ENCODE measurements at places on chromosomes 6 and 20.

DNA sequence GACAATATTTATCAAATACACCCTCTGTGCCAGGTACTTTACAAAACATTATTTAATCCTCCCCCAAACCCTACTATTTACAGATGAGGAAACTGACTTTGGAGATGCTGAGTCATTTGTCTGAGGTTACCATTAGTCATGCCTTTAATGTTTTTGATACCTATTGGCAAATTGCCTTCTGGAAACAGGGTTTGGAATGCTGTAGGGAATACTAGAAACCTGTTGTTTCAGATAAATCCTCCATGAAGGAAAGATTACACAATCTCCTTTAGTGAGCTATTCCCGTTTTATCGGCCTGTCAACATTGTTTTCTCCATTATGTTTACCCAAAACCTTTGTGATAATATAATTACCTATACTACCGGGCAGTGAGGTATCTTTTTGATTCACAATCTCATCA lies 93.6 kb upstream of the ADGRF1 start:
- H3K36me3 ChIP-seq = no peaks in the 10 kb centered on the region
- no peak for DNase-seq

DNA sequence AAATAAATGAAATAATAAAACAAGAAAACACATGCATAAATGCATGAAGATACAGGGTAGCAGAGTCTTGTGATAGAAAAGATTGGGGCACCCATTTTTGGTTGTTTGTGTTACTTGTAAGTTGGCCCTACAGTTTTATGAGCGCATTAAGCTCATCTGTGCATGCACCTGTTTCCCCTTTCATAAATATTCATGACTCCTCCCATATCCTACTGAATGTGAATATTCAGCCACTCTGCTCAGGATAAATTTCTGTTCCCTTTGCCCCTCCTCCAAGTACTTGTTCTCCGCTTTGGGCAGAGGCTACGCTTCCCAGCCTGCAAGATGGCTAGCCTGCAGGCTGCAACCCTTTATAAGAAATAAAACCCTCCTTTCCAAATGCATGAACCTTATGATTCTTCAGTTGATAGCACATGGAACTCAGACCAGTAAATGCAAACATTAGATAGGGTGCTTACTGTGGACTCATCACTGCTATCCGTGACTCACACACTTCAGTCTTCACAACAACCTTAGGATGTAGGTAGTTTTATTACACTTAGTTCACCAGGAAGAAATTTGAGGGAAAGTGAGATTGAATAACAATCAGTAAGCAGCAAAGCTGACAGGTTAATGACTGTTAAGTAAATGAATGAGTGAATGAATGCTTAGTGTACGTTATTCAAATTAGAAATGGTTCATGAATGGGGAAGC lies 15.0 kb downstream of the ALDH8A1 start:
- no peak overlapping the region for H3K27ac ChIP-seq
- no peak overlapping the region for H3K4me3 ChIP-seq
- DNase-seq = no peak
- no peaks in the 10 kb centered on the region for H3K36me3 ChIP-seq
- no peaks in the 10 kb centered on the region for H3K27me3 ChIP-seq

- H3K4me1 ChIP-seq = no peaks in the 10 kb centered on the region
- H3K36me3 ChIP-seq = no peaks in the 10 kb centered on the region
- no peak overlapping the region for H3K4me3 ChIP-seq
Observed at GRCh38 chr20:15565786-15566185, 1007.5 kb downstream of the KIF16B start.

DNA sequence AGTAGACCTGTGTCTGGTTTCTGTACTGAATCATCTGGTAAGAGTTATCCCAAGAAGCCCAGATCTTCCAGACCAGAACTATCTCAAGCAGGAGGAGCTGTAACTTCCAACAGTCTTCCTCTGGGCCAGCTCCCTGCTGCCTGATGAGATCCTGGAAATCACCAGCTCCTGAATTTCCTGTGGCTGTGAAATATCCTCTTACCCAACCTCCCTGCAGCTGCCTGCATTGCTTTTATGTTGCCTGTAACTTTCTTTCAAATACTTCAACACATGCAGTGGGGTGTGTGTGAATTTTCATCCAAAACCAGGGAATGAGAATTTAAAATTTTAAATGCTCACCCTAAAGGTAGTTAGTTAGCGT lies 160.5 kb upstream of the LAMP5 start:
- H3K36me3 ChIP-seq = no peaks in the 10 kb centered on the region
- no peak for DNase-seq
- no peaks in the 10 kb centered on the region for H3K27me3 ChIP-seq
- no peak overlapping the region for H3K4me3 ChIP-seq
- no peaks in the 10 kb centered on the region for H3K4me1 ChIP-seq

GRCh38 chr20:8156235-8157079 lies 24.4 kb downstream of the PLCB1 start:
- peaks cover 25% of the 10 kb centered on the region for H3K4me1 ChIP-seq
- DNase-seq = no peak
- H3K27ac ChIP-seq = no peak overlapping the region
- no peaks in the 10 kb centered on the region for H3K27me3 ChIP-seq
- H3K4me3 ChIP-seq = no peak overlapping the region
- H3K36me3 ChIP-seq = no peaks in the 10 kb centered on the region

GRCh38 chr6:1893470-1894130 lies 283.9 kb downstream of the FOXC1 start:
- no peaks in the 10 kb centered on the region for H3K36me3 ChIP-seq
- no peak for DNase-seq
- no peaks in the 10 kb centered on the region for H3K4me1 ChIP-seq
- H3K27me3 ChIP-seq = no peaks in the 10 kb centered on the region
- H3K4me3 ChIP-seq = no peak overlapping the region

- H3K27ac ChIP-seq = no peak overlapping the region
- H3K27me3 ChIP-seq = no peaks in the 10 kb centered on the region
- no peak for DNase-seq
- no peak overlapping the region for H3K4me3 ChIP-seq
- no peaks in the 10 kb centered on the region for H3K36me3 ChIP-seq
- H3K4me1 ChIP-seq = no peaks in the 10 kb centered on the region
Observed at GRCh38 chr6:52076791-52077179, 10.6 kb downstream of the PKHD1 start.

DNA sequence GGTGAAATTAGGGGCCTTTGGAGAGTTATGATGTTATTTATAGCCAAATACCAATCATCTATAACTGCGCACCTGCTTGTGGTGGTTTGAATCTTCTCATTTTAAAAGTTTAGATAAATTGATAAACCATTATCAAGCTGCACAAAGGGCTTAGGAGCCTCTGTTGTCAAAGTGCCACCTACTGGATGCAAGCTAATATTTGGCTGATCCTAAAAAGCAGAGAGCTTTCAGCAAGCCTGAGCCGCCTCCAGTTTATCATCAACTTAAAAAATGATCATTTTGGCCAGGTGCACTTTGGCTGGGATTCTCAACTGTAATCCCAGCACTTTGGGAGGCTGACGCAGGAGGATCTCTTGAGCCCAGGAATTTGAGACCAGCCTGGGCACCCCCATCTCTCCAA lies 58.5 kb upstream of the ATXN1 start:
- H3K4me3 ChIP-seq = no peak overlapping the region
- H3K4me1 ChIP-seq = no peaks in the 10 kb centered on the region
- no peak for DNase-seq
- H3K27me3 ChIP-seq = no peaks in the 10 kb centered on the region

DNA sequence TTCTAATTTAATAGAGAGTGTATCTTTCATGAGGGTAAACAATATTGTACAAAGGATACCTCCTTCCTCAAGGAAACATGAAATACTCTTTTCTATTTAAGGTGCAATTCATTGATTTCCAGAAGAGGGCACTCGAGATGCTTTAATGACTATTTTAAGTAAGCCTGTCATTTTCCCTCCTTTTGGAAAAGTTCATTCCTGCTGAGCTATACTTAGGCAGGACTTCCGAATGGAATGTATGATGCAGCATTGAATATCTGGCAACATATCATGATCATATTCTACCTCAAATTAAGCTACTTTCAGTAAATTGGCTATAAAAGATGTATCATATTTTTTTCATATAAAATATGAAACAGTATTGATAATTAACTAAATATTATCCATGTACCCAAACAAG lies 5.0 kb downstream of the DST start:
- DNase-seq = no peak
- H3K4me1 ChIP-seq = no peaks in the 10 kb centered on the region
- no peaks in the 10 kb centered on the region for H3K27me3 ChIP-seq
- H3K4me3 ChIP-seq = no peak overlapping the region

- peaks cover 22% of the 10 kb centered on the region for H3K4me1 ChIP-seq
- H3K27me3 ChIP-seq = no peaks in the 10 kb centered on the region
- peaks cover 22% of the 10 kb centered on the region for H3K36me3 ChIP-seq
- H3K4me3 ChIP-seq = peak overlapping the region; percentile 74
- peak overlapping the region; percentile 99 for H3K27ac ChIP-seq
Observed at GRCh38 chr6:32969685-32970412, 1.5 kb downstream of the BRD2 start.

GRCh38 chr20:12067686-12068085 lies 150.0 kb downstream of the BTBD3 start:
- no peaks in the 10 kb centered on the region for H3K27me3 ChIP-seq
- H3K27ac ChIP-seq = no peak overlapping the region
- no peaks in the 10 kb centered on the region for H3K4me1 ChIP-seq
- no peaks in the 10 kb centered on the region for H3K36me3 ChIP-seq
- no peak overlapping the region for H3K4me3 ChIP-seq
- no peak for DNase-seq

DNA sequence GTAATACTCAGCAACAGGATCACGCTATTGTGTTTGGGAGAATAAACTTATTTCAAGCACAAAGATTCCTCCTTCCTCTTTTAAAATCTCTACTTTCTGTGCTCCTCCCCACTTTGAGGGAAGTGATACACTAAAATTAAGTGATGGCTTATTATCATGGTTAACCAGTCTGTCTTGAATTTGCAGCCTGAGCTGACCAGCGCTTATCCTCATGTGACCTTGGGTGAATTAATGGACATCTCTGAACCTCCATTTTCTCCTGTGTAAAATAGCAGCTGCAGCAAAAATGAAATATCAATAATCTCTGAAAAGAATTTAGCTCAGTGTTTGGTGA lies 222.6 kb downstream of the BCAS1 start:
- DNase-seq = no peak
- no peaks in the 10 kb centered on the region for H3K27me3 ChIP-seq
- no peaks in the 10 kb centered on the region for H3K36me3 ChIP-seq
- H3K27ac ChIP-seq = peak overlapping the region; percentile 48

- H3K27me3 ChIP-seq = no peaks in the 10 kb centered on the region
- no peak overlapping the region for H3K4me3 ChIP-seq
- H3K27ac ChIP-seq = peak overlapping the region; percentile 67
- DNase-seq = no peak
- peaks cover 9% of the 10 kb centered on the region for H3K4me1 ChIP-seq
- no peaks in the 10 kb centered on the region for H3K36me3 ChIP-seq
Observed at GRCh38 chr6:112268019-112268418, 13.7 kb upstream of the LAMA4 start.

GRCh38 chr6:21742238-21742660 lies 148.7 kb downstream of the SOX4 start:
- H3K27me3 ChIP-seq = no peaks in the 10 kb centered on the region
- H3K4me3 ChIP-seq = no peak overlapping the region
- H3K27ac ChIP-seq = no peak overlapping the region

DNA sequence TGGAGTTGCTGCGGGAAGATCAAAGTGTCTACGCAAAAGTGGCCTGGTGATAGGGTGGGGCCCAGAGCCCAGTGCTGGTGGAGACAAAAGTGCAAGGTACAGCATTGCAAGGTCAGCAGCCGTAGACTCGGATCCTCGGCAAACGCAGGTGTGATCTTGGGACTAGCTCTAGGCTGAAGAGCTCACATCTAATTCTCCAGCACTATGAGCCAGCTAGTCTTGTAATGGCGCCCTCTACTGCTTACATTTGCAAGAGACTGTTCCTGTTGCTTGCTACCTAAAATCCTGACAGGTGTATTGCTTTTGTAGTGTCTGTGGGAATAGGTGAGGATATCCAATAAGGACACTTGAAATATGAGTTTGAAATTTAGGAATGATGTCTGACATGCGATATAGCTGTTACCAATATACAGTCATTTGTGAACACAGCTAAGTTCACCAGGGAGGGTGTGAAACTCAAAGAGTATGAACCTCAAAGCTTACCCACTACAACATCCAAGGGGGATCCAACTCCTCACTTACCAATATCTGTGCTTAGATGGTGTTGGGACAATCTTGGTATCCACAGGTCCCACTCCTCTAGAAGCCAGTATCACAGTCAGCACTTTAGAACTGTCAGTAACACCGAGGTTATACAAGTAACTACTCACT lies 58.4 kb downstream of the PDE7B start:
- H3K36me3 ChIP-seq = no peaks in the 10 kb centered on the region
- no peak for DNase-seq
- no peaks in the 10 kb centered on the region for H3K4me1 ChIP-seq
- no peak overlapping the region for H3K27ac ChIP-seq

GRCh38 chr6:97052896-97053295 lies 128.4 kb downstream of the KLHL32 start:
- H3K27ac ChIP-seq = no peak overlapping the region
- DNase-seq = no peak
- H3K36me3 ChIP-seq = no peaks in the 10 kb centered on the region
- no peaks in the 10 kb centered on the region for H3K27me3 ChIP-seq

GRCh38 chr6:53210811-53211210 lies 62.2 kb upstream of the GCM1 start:
- H3K4me3 ChIP-seq = no peak overlapping the region
- no peak for DNase-seq
- H3K27ac ChIP-seq = no peak overlapping the region
- no peaks in the 10 kb centered on the region for H3K4me1 ChIP-seq
- H3K36me3 ChIP-seq = no peaks in the 10 kb centered on the region

- H3K27ac ChIP-seq = no peak overlapping the region
- no peaks in the 10 kb centered on the region for H3K36me3 ChIP-seq
- no peak for DNase-seq
- no peaks in the 10 kb centered on the region for H3K27me3 ChIP-seq
- no peak overlapping the region for H3K4me3 ChIP-seq
- H3K4me1 ChIP-seq = no peaks in the 10 kb centered on the region
Observed at GRCh38 chr6:14673201-14673600, 555.6 kb downstream of the CD83 start.

DNA sequence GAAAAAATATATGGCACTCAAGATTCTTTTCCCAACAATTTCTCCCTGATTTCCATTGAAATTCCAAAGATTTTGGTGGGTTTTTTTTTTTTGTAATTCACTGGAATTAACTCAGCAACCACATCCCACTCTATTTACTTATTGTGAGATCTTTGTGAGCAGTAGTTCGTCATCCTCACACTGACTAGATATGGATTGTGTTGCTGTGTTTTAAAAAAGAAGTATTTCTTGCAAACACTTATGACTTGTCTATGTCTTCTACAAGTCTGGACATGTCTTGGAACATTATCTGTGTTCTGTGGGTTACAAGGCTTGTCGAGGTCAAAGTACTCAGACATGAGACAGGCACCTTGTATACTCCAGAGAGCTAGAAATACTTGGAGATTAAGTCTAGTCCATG lies 7.3 kb upstream of the TENT5A start:
- no peak overlapping the region for H3K4me3 ChIP-seq
- H3K4me1 ChIP-seq = no peaks in the 10 kb centered on the region
- DNase-seq = no peak
- H3K36me3 ChIP-seq = no peaks in the 10 kb centered on the region
- no peak overlapping the region for H3K27ac ChIP-seq
- H3K27me3 ChIP-seq = no peaks in the 10 kb centered on the region

All from upper lobe of right lung (tissue), 1 donor.